Left renal pelvis (tissue), 4 donors: ENCODE measurements at places on chromosomes 2 and 18. TPM values are rescaled to one million over a fixed set of nuclear protein-coding genes. Genes with fewer than 3 reads are reported as not detected.
A peak's percentile ranks its signal among the peaks of the same experiment; 100 is the strongest.

DNA sequence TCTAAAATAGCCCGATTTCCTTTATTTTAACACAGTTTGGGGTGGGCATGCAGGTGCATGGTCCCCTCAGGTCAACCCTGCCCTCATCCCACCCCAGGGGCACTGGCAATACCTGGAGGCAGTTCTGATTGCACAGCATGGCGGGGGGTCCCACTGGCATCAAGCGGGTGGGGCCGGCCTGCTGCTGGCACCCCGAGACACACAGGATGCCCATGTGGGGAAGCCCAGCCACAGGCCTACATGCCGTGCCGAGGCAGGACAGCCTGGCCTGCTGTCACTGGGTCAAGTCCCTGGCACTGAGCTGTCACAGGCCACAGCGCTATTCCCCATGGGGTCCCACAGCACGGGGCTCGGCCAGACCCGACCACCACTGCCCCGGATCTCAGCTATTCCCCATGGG is 11.9 kb upstream of the KCNG2 start:
- DNase-seq, result no peak

The MYL12B gene
- polyA plus RNA-seq, result 637 TPM

The TMEM178A gene
- polyA plus RNA-seq, result 84.4 TPM

DNA sequence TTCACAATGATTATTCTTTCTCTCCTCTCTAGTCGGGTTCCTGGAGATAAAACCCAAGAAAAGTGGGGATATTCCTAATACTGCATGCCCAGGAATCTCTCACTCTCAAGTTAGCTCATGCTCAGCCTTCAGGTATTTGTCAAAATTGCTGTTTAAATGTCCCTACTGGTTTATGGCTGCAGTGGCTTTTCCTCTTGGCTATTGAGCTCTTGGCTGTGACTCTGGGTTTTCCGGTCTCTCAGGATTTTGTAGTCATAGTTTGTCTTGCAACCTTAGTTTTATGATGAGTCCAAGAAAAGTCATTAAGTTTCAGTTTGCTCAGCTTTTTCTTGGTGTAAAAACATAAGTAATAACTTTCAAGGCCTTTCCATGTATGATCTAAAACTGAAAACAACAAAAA is 820.7 kb upstream of the HS6ST1 start:
- DNase-seq, result no peak

DNA sequence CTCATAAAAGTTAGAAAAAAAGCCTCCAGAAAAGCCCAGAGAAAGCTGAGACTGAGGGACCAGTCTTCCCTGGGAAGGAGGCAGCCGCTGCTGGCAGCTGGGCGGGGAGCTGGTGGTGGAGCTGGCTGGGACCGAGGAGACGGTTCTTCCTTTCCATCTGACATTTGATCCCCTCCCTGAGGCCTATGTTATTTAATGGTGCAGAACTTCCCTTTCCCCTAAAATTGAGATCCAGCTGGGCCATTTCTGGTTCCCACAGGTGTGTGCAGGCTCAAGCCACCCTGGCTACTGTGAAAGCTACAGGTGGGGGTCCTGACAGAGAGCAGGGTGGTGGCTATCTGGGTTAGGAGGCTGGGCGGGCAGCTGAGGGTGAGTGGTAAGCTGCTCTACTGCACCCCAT is 81.5 kb upstream of the FZD7 start:
- peak; percentile 53 for DNase-seq

GRCh38 chr18:70359071-70359470 is 70.2 kb downstream of the SOCS6 start:
- no peak for DNase-seq

The DOCK10 gene
- 10.0 TPM for polyA plus RNA-seq

The CABLES1 gene
- 24.2 TPM for polyA plus RNA-seq

The CYP27A1 gene
- 37.7 TPM for polyA plus RNA-seq

GRCh38 chr2:240573071-240573515 is 4.8 kb downstream of the RNPEPL1 start:
- no peak for DNase-seq

The KLHL29 gene
- 11.1 TPM for polyA plus RNA-seq

The SPC25 gene
- polyA plus RNA-seq, result 24.3 TPM

The CTDP1 gene
- 11.9 TPM for polyA plus RNA-seq

The TPO gene
- polyA plus RNA-seq, result 0.10 TPM

DNA sequence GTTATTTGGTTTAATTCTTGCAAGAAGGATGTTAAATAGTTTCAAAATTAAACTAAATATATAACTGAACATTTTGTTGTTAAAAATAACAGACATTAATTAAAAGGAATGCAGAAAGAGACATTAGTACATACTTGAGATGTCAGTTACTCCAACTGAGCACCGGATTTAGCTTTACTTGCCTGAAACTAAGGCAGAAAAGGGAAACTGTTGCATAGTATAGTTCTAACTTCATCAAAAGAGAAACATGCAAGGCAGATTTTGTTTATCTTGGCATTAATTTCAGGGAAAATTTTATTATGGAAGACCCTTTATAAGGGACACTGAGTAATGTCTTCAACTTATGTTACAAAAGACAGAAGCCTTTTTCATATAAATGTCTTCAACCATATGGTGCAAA is 218.3 kb downstream of the STK39 start:
- DNase-seq, result no peak

The CLEC4F gene
- not detected for polyA plus RNA-seq

The GPR17 gene
- 1.3 TPM for polyA plus RNA-seq

- DNase-seq, result no peak
Observed at GRCh38 chr2:53715568-53715967, 52.0 kb upstream of the CHAC2 start.

GRCh38 chr18:22285361-22286140 is 116.2 kb downstream of the GATA6 start:
- DNase-seq, result no peak

GRCh38 chr2:176804392-176804791 is 408.2 kb upstream of the HNRNPA3 start:
- DNase-seq, result no peak

The ZNF385B gene
- polyA plus RNA-seq, result 13.4 TPM

GRCh38 chr18:62957885-62958472 is 242.6 kb downstream of the PHLPP1 start:
- DNase-seq, result no peak

The AMER3 gene
- polyA plus RNA-seq, result 0.05 TPM

The YPEL5 gene
- 127 TPM for polyA plus RNA-seq

- no peak for DNase-seq
Observed at GRCh38 chr2:75462206-75462605, 98.5 kb downstream of the EVA1A start.

The ARHGAP15 gene
- polyA plus RNA-seq, result 4.1 TPM

The DLX2 gene
- polyA plus RNA-seq, result 0.15 TPM

- peak; percentile 54 for DNase-seq
Observed at GRCh38 chr2:195659982-195660890, 3.2 kb downstream of the SLC39A10 start.

- DNase-seq, result no peak
Observed at GRCh38 chr2:235458839-235459273, 35.0 kb upstream of the AGAP1 start.

DNA sequence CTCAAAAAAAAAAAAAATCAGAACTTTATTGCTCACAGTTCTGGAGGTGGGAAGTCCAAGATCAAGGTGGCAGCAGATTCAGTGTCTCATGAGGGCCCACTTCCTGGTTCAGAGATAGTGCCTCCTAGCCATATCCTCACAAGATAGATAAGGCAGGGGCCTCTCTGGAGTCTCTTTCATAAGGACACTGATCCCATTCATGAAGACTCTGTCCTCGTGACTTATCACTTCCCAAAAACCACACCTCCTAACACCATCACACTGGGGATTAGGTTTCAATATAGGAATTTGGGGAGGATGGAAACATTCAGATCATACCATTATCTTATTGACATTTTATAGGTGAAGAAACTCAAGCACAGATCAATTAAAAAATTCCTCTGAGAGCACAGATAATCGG is 61.1 kb downstream of the PDCL3 start:
- DNase-seq, result no peak

GRCh38 chr2:203418271-203418670 is 90.1 kb downstream of the ABI2 start:
- no peak for DNase-seq

GRCh38 chr18:2657788-2658458 is 2.4 kb downstream of the SMCHD1 start:
- DNase-seq, result no peak
